Stimulated activated CD8-positive, alpha-beta memory T cell treated with anti-CD3 and anti-CD28 coated beads, Interleukin-4, amount 100 ng/mL, for 1 hour (primary cell): ENCODE measurements at places on chromosomes 3 and 15.

- no peak for DNase-seq
These were observed 21.0 kb upstream of the MCF2L2 start for GRCh38 chr3:183449391-183449790.

DNA sequence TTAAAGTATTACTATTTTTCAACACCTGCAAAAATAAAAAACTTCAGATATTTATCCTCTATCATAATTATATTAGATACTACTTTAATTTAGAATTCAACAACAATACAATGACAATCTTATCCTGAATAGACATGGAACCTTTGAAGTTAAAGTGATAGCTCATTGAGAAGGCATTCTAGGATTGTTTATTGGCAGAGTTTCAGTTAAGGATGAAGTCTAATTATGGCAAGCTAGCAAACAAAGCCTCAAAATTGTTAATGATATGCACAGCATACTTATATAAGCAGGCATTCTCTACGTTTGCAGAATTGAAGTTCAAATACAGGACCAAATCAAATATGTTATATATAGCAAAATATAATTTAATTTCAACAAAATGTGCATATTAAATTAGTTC lies 91.2 kb upstream of the ABI3BP start:
- no peak for DNase-seq

DNA sequence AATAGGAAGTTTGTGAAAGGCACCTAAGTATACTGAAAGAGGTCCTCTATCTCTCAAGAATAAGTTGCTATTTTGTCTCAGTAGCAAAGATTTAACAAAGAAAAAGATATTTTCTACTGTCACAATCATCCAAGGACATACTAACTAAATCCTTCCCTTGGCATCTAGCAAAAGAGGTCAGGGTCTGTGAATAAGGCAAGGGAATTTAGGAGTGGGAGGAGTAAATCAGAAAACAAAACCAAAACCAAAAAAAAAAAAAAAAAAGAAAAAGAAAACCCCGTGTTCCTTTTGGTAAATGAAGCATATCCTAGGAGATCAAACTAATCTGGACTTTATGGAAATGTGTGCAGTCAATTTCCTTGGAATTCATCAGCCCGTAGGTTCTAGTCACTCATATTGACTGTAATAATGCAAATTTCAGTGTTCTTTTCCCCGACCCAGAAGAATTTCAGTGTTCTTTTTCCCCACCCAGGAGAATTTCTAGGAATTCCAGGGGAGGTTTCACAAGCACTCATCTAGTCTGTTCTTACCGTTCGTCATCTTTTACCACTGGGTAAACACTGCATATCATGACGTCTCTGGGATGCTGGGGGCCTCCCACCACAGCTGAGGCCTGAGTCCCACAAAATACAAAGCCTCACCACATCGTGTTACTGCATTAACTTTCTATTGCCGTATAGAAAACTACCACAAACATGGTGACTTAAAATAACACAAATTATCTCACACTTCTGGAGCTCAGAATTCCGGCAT lies 113.8 kb upstream of the CCDC54 start:
- no peak for DNase-seq

- DNase-seq, result no peak
These were observed 55.9 kb downstream of the NOX5 start for GRCh38 chr15:69070396-69070795.

DNA sequence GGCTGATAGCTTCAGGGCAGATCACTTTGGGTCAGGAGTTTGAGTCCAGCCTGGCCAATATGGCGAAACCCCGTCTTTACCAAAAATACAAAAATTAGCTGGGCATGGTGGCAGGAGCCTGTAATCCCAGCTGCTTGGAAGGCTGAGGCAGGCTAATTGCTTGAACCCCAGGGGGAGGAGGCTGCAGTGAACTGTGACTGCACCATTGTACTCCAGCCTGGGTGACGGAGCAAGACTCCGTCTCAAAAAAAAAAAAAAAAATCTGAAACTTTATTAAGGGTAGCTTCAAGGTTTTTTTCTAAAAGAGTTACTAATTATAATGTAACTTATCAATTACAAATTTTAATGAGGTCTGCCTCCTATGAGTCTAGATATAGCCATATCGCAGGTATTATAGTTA lies 5.1 kb downstream of the NECTIN3 start:
- no peak for DNase-seq

DNA sequence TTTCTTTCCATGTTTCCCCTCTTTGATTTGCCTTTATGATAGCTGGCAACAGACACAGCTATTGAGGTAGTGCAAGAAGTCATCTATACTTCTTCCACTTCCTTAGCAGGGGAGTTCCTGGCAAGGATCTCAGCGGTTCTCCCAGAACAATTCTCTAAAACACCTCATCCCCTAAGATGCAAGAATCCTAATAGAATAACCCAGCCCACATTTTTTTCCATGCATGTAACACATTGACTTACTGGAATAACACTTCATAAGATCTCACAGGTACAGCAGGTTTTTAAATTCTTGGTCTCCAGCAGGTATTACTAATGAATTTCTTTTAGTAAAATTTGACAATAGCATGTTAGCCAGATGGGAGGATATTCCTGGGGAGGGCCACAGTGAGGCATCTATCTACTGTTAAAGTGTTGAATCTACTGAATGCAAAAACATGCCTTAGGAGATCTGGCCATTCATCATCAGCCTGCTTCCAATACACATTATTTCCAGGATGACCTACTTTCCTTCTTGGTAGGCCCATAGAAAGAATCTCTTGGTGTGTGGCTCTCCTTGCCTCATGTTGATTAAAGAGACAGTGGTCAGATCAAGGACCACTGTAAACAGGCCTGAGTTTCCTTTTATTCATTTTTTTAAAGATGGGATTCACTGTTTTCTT lies 78.5 kb downstream of the RAD18 start:
- DNase-seq, result no peak

DNA sequence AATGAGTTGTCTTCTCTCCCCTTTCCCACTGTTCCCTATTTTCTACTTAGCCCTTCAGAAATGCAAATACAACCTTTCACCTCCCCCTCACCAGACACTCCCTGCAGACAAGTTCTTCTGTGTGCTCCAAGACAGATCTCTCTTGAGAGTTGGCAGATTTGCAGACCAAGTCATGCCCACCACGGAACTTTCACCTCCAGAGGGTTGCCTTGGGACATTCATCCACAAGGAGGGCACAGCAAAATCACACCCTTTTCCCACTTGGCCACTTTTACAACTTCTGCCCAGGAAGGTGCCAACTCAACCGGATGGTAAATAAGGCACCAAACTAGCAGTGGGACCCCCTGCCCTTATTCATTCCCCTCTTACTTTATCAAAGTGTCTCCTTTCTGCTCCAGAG lies 53.5 kb downstream of the SLC30A4 start:
- DNase-seq, result no peak

DNA sequence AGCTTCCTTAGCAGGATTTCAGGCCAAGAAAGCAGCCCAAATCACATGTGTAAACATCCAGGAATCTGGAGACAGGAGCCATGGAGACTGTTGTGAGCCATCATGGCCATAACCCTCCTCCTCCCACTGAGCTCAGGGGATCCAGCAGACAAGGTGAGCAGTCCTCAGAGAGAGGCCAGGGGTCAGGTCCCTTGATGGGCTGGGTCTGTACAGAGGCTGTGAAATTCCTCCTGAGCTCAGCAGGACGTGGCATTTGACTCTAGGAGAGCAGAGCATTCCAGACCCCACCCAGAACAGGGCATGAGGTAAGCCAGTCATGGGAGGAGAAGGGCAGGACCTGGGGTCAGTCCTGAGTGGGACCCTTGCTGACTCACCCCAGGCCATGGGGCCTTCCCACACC lies 67.0 kb upstream of the ACAN start:
- DNase-seq, result no peak
